ENCODE measurements at places on chromosomes 11 and 22.

- no peak for DNase-seq
Measured at GRCh38 chr11:34416088-34416487, 22.6 kb upstream of the CAT start.

- no peak for DNase-seq
Measured at GRCh38 chr22:42683578-42684283, 34.5 kb upstream of the CYB5R3 start.

GRCh38 chr11:113113801-113114704 is 152.8 kb downstream of the NCAM1 start:
- peak; percentile 25 for DNase-seq

GRCh38 chr22:28241656-28242290 is 322.7 kb upstream of the PITPNB start:
- DNase-seq, result no peak

DNA sequence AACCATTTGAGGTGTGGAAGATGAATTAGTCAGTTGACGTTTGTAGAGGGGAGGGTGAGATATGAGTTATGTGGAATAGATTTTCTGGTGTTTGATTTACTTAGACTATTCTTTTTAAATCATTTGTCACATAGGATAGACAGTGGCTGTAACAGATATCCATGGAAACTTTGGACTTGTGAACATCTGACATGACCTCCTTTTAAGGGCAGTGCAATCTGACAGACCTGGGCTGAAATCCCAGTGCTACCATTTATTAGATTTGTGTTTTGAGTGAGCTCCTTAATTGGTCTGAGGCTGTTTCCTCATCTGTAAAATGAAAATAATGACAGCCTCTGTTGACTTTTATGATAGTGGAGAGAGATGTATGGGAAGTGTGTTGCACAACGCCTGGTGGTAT is 159.9 kb downstream of the TEAD1 start:
- no peak for DNase-seq
